Subcutaneous adipose tissue (tissue), 4 donors: ENCODE measurements at places on chromosomes 5 and 9. TPM values are rescaled to one million over a fixed set of nuclear protein-coding genes. Genes with fewer than 3 reads are reported as not detected.

ELOVL7 gene
- 3.4 TPM for total RNA-seq

UNC13B gene
- total RNA-seq, result 17.5 TPM

CDKN2A gene
- 20.9 TPM for total RNA-seq

ROR2 gene
- 1.7 TPM for total RNA-seq

CDC20B gene
- not detected for total RNA-seq

IFNK gene
- not detected for total RNA-seq

TAF11L10 gene
- not detected for total RNA-seq

SHISAL2B gene
- total RNA-seq, result not detected

DIPK1B gene
- 7.9 TPM for total RNA-seq

LMX1B gene
- total RNA-seq, result not detected

GLRX gene
- total RNA-seq, result 52.2 TPM

PCDHB3 gene
- total RNA-seq, result 3.8 TPM

ERGIC1 gene
- total RNA-seq, result 132 TPM
